ENCODE measurements at places on chromosomes 2 and 18.

GRCh38 chr18:3332376-3332775 lies 70.4 kb downstream of the MYL12B start:
- peak; percentile 57 for DNase-seq

DNA sequence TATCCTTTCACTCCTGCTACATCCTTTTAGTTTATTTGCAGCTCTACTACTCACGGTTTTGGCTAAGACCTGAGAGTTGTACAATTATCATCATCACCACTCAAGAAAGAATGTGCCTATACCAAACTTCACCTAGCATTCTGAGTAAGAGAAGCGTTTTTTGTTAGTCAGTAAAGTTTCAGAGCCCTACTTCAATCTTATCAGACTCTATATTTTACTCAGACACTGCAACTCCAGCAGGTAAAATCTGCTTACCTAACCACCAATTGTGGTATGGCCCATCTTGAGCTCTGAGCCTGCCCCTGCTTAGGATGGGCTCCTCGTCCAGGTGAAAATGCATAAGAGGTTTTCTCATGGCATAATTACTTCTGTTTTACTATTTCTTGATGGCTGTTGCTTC lies 37.1 kb downstream of the ICOS start:
- DNase-seq: no peak

DNA sequence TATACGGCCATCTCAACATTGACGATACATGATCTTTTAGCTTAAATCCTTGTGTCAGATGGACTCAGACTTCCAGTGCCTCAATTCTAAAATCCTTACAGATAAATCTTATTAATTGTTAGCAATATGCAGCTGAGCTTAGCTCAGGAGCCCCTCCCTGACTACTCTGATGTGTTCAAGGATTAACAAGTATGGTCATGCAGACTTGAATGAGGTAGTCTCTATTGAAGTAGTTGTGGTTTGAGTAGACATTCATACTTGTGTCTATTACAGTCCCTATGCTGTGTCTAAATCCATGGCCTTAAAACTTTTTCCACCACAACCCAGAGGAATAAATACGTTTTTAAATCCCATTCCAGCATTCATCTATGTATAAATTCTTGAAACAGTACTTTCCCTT lies 119.5 kb downstream of the NUP35 start:
- no peak for DNase-seq

GRCh38 chr2:80299661-80300060 lies 4.9 kb downstream of the LRRTM1 start:
- no peak for DNase-seq

GRCh38 chr2:177335917-177336450 lies 56.6 kb upstream of the AGPS start:
- no peak for DNase-seq

DNA sequence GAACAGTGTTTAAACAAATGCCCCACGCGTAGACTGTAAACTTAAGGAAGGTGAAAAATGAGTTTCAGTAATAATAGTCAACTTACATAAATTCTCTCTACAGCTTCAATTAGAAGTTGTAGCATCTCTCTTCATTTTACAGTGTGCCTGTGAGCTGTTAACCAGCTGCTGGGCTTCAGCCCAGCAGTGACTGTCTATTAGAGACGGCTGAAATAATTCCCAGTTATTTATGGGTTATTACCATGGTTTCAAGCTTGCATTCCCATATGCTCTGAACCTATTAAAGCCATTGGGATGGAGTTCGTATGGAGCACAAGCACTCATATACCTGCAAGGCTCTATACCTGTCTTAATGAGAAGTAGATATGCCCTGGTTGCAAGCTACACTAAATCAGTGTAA lies 501.1 kb downstream of the CNTNAP5 start:
- DNase-seq: no peak

- no peak for DNase-seq
Observed at GRCh38 chr2:75925331-75926024, 214.8 kb upstream of the GCFC2 start.

DNA sequence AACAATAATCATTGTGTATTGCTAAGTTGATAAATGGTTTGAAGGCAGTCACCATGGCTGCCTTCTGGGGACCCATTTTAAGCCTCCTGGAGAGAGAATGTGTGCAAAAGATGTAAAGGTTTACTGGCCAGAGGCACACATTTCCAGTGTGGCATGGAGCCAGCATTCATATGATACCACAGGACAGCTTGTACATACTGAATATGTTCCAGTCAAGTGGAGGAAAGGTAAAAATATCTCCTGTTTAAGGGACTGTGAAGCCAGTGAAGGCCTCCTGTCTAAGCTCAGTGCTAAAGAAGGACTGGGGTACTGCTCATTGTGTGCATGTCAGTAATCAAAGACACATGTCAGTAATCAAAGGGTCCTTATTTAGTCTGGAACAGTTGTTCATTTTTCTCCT lies 119.2 kb downstream of the BABAM2 start:
- DNase-seq: peak; percentile 60

DNA sequence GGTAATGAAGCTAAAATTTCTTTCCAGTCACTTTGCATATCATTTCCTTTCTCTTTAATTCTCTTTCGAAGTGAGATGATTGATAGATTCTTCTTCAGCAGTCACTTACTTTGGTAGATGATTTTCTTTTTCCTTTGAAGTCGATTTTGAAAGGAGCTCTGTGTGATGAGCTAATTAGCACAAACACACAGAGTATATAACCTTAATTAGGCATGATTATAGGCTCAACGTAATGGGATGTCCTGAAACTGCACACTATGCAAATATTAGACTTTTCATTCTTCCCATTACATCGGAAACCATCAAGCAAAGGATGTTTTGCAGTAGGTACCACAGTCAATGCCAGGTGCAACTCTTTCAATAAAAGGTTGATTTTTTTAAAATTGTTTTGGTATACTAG lies 6.4 kb upstream of the CTLA4 start:
- DNase-seq: no peak

DNA sequence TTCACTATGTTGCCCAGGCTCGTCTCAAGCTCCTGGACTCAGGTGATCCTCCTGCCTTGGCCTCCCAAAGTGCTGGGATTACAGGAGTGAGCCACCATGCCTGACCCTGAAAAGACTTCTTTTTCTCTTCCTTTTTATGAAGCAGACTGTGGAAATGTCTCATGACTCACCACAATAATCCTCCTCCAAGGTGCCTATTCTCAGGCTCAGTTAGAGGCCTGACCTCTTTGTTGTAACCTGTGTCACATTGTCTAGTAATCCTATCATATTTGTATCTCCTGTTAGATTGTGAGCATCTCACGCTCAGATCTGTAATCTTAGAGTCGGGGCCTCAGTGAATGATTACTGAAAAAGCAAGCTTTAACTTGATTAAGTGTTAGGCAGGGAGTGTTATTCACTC lies 18.3 kb upstream of the TAF4B start:
- peak; percentile 9 for DNase-seq

- DNase-seq: no peak
Observed at GRCh38 chr18:4232656-4233055, 222.5 kb downstream of the DLGAP1 start.

GRCh38 chr18:48795696-48796095 lies 155.1 kb downstream of the SMAD7 start:
- no peak for DNase-seq

- no peak for DNase-seq
Observed at GRCh38 chr2:240784629-240785423, 35.2 kb downstream of the KIF1A start.

GRCh38 chr18:74901362-74902146 lies 303.9 kb downstream of the ZNF407 start:
- DNase-seq: peak; percentile 22

- no peak for DNase-seq
Observed at GRCh38 chr2:8552293-8552801, 129.5 kb upstream of the ID2 start.

DNA sequence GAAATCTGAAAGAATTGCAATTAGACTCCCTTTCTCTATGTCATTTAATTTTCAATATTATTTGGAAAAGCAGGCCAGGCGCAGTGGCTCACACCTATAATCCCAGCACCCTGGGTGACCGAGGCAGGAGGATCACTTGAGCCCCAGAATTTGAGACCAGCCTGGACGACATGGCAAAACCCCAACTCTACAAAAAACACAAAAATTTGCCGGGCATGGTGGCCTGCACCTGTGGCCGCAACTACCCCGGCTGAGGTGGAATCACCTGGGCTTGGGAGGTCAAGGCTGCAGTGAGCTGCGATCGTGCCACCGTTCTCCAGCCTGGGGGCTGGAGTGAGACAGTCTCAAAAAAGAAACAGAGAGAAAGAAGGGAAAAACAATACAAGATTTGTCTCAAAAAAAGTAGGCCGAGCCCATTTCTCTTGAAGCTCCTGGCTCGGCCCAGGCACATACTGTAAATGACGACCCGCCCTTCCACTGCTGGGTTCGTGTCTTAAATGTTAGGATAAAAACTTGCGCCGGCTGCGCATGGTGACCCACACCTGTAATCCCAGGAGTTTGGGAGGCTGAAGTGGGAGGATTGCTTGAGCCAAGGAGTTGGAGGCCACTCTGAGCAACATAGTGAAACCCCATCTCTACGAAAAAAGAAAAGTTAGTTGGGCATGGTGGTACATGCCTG lies 31.1 kb upstream of the GPC1 start:
- DNase-seq: no peak

- DNase-seq: no peak
Observed at GRCh38 chr18:3906116-3906750, 456.3 kb downstream of the TGIF1 start.

DNA sequence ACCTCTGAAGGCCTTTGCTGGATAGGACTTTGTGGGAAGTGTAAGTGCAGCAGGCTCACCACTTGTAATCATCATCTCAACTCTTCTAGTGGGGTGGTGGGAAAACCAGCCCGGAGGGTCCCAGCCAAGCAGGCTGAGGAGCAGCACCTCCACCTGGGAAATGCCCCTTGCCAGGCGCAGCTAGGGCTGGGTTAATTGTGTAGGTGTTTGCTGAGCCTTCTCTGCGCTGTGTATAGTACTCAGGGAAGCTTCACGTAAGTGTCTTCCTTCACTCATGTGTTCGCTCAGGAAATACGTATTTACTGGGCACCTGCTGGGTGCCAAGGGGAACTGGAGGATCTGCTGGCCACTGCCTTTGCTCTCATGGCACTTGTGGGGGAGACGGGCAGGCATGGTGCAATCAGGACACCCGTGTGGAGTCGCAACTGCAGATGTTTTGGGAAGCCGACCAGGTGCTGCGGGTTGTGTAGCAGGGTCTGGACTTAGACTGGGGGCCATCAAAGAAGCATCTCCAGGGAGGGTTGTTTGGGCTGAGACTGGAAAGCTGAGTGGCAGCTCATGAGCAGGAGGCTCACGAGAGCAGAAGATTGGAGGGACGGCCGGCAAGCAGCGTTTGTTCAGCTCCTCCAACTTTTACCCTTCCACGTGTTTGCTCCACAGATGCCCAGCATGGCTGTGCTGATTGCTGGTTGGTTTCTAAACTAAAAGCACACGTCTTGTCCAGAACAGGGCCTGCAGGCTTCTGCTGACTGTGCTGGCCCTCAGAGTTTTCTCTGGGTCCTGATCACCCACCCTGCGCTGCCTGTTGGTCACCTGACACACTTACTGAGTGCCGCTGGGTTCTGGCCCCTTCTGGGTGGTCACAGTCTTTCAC lies 164.6 kb downstream of the LDLRAD4 start:
- DNase-seq: no peak

GRCh38 chr2:72098935-72099334 lies 48.7 kb downstream of the CYP26B1 start:
- no peak for DNase-seq

- DNase-seq: no peak
Observed at GRCh38 chr2:23541503-23542229, 156.7 kb downstream of the KLHL29 start.

- DNase-seq: peak; percentile 8
Observed at GRCh38 chr2:8694737-8695136, 12.9 kb downstream of the ID2 start.

GRCh38 chr2:20048488-20049448 lies 2.7 kb downstream of the LAPTM4A start:
- DNase-seq: peak; percentile 43

GRCh38 chr2:11989354-11989703 lies 242.9 kb downstream of the LPIN1 start:
- no peak for DNase-seq

GRCh38 chr2:121617042-121617599 lies 32.1 kb downstream of the CLASP1 start:
- no peak for DNase-seq

DNA sequence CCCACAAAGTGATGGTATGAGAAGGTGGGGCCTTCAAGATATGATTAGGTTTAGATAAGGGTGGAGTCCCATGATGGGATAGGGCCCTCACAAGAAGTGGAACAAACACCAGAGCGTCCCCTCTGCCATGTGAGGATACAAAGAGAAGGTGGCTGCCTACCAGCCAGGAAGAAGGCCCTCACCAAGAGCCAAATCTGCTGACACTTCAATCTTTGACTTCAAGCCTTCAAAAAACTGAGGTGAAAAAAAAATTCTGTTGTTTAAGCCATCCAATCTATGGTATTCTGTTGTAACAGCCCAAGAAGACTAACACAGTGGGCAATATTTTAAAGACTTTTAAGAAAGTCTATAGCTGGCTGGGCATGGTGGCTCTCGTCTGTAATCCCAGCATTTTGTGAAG lies 522.1 kb downstream of the NRXN1 start:
- no peak for DNase-seq
